Occipital lobe (tissue), 3 donors: ENCODE measurements at places on chromosomes 2 and 18.

- DNase-seq = no peak
Observed at GRCh38 chr2:160358046-160358445, 135.6 kb downstream of the RBMS1 start.

GRCh38 chr2:62136956-62137830 is 58.7 kb upstream of the B3GNT2 start:
- DNase-seq = no peak

GRCh38 chr2:100739735-100740432 is 80.1 kb upstream of the NPAS2 start:
- DNase-seq = no peak

- no peak for DNase-seq
Observed at GRCh38 chr18:3255611-3256165, 6.2 kb upstream of the MYL12B start.

GRCh38 chr2:37468170-37468569 is 123.7 kb downstream of the QPCT start:
- no peak for DNase-seq

- no peak for DNase-seq
Observed at GRCh38 chr2:177543007-177543760, 150.6 kb downstream of the AGPS start.

- DNase-seq = no peak
Observed at GRCh38 chr2:221293949-221294742, 278.0 kb downstream of the EPHA4 start.

GRCh38 chr2:23383100-23383499 is 1.9 kb upstream of the KLHL29 start:
- no peak for DNase-seq

GRCh38 chr2:52594026-52594425 is 1173.6 kb upstream of the CHAC2 start:
- no peak for DNase-seq

DNA sequence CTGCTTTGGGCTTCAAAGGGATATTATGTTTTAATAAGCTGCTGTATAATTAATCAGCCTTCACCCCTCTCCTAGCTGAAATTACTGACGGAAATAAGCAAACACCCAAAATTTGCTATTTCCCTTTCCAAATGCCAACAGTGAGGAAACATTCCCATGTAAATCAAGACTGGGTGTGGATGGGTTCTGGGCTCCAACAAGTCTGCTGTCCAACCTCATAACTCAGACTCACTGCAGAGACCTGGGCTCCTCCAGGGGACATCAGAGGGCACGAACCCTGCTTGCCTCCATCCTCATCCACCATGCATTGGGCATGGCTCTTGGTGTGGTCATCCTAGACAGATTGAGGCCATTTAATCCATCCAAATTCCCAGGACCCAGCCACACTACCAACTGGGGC is 173.7 kb downstream of the C1D start:
- DNase-seq = no peak

DNA sequence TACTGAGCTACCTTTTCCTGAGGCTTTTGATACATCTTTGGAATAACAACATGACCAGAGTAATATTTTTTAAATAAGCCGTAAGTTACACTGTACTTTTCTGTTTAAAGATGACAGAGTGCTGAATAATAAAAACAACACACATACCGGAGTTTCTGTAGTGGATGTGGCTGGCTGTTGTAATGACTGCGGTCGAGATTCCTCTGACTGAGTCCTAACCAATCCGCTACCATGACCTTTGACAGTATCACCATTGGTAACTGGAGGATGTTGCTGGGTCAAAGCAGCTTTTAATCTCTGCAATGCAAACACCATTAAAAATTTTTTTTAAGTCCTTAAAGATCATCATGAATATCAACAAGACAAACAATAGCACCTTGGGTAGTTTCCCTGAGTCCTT is 70.7 kb downstream of the ATF2 start:
- DNase-seq = no peak

GRCh38 chr2:9244985-9245544 is 38.5 kb downstream of the ASAP2 start:
- no peak for DNase-seq

DNA sequence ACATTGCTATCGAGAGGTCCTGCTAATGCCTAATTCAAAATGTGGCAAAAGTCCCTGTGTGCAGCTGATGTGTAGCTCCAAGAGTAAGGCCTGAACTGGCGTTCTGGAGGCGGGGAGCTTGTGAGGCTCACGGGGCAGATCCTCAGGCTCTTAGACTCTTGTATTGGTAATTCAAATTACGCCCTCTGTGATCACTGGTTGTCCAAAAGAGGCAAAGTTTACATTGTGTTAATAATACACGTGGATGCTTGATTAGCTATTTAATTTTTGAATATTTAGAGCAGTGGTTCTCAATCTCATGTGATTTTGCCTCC is 12.4 kb upstream of the CRYGA start:
- DNase-seq = no peak

DNA sequence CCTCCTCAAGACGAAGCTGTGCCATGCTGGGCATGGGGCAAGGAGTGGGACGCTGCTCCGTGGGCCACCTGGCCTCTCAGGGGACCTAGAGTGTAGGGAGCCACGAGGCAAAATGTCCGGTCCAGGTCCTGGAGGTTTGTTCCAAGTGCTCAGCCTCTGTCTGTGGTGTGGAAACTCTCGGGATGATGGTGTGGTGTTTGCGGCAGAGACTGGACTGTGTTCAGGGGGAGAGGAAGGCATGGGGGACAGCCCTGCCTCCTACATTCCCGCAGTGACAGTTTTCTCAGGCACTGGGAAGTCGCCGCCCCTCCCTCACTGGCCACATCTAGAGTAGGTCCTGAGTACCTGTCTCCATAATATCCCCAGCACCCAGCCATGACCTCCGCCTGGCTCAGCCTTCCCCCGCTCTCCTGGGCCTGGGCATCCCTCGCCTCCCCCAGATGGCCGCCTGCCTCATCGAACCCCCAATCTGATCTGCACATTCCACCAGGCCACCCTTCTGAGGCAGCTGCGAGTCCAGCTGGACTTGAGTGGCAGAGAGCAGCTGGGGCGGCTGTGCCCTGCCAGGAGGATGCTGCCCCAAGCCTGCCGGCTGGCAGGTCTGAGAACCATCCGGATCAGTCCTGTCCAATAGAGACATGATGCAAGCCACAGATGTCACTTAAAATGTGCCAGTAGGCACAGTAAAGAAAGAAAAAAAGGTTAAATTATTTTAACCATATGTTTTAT is 6.2 kb downstream of the KCNIP3 start:
- peak; percentile 45 for DNase-seq

GRCh38 chr18:59865241-59865986 is 34.4 kb upstream of the PMAIP1 start:
- DNase-seq = no peak

DNA sequence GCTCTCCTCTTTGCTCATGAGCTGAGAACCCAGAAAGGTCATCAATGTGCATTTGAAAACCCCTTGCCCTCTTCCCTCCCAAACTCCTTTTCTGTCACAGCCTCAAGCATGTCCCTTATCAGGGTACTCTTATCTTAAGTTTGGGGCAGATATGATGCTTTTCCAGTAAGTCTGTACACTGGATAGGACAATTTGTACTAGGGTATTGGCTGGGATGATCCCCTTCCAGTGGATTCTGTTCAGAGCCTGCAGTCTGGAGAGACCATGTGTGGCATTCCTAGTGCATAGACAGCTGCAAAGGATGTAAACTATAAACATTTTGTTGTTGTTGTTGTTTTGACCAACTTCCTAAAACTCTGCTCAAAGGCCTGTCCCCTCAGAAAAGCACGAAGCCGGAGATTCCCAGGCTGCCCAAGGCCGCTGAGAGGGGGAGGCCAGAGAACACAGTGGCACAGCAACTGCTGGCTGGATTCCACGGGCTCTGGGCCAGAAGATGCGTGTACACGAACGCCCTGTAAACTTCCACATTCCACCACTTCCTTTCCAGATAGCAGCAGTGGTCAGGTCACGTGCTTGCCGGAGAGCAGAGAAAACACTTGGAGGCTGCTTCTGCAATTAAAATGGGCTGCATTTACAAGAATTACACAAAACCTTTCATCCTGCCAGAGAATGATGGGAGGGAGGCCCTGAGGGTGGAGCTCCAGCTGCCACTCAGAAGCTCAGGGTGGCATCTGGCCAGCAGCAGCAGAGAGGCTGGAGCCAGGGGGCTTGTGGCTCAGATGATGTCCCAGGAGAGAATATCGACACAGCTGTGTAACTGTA is 42.1 kb downstream of the BMP10 start:
- peak; percentile 77 for DNase-seq

- no peak for DNase-seq
Observed at GRCh38 chr2:53672881-53673522, 94.6 kb upstream of the CHAC2 start.

- DNase-seq = no peak
Observed at GRCh38 chr2:182911813-182912517, 45.5 kb upstream of the FRZB start.

DNA sequence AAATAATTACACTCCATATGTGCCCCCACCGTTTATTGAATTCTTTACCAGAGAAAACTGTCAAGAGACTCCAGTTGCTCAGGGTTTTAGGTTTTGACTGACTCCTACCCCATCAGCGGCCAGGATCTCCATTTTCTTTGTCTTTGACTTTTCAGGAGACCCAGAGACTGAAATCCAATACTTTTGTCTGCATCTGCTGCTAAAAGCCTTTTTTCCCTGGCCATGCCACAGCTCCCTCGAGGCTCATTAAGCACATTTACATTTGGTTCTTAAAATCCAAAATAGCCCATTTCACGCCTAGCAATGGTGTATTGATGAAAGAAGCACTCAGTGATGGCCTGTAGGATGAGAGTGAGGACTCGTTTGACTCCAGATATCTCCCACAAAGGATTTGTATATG is 332.6 kb upstream of the ACVR2A start:
- no peak for DNase-seq

GRCh38 chr2:181176540-181176939 is 196.1 kb downstream of the UBE2E3 start:
- no peak for DNase-seq

- DNase-seq = no peak
Observed at GRCh38 chr2:6423157-6423556, 442.6 kb downstream of the CMPK2 start.

DNA sequence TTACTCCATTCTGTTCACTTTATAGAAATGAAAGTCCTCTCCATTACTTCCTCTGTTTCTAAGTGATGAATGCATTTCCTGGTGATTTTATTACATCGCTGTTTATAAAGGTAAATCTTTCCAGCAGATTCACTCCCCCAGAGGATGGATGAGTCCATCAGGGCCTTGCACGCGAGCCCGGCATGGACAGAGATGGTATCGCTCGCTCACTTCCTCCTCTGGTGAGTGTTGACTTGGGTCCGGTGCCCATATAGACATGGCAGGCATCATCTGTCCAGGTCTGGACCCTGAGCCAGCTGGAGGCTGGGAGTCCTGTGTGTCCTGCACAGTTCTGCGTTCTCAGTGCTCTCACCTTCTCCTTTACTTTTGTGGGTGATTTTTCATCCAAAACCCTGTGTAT is 733.6 kb upstream of the SALL3 start:
- no peak for DNase-seq

DNA sequence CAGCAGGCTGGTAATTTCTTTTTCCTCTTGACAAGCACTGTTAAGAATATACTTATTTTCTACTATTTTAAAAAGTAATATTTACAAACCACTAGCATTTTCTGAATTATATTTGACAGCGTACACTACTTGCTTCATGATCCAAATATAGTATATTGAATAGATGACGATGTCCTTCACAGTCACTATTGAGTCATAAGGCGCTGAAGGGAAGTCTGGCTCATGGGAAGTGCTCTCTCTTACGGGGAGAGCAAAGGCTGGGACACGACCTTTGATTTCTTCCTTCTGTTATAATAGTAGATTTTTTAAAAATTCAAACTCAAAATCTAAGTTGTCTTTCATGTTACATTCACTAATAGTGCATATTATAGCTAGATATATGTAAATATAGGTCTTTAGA is 357.1 kb downstream of the SOCS6 start:
- no peak for DNase-seq

DNA sequence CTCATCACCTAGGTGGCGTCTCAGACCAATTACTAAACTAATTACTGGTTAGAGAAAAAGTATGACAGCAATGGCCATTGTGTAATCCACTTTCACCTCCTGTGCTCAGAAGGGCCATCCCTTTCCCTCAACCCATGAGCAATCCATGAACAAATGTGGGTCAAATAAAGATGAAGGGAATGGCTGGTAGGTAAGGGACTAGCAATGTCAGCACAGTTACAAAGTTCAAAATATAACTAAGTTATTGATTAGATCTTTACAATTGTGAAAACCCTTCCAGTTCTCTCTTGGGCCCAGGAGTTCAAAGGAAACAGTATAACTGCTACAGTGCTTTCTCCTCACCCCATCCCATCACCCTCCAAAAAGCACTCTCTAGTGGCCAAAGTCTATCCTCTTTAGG is 98.3 kb downstream of the DTNA start:
- DNase-seq = no peak

- no peak for DNase-seq
Observed at GRCh38 chr2:29010946-29011345, 29.8 kb downstream of the TOGARAM2 start.

DNA sequence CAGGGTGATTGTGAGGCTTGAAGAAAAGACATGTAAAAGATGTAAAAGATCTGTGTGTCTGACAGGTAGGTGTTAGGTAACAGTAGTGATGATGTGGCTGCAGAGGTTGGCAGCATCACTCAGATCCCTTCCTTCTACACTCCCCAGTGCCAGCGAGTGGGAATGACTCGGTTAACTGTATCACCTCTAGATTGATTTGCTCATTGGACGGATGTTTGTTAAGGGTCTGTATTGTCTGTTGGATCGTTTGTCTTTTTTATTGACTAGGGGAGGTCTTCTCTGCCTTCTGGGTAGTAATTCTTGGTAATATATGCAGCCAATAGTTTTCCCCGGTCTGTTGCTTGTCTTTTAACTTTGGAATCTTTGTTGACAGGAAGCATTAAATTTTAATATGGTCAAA is 44.8 kb upstream of the CNGA3 start:
- no peak for DNase-seq

- no peak for DNase-seq
Observed at GRCh38 chr2:46174345-46175170, 122.6 kb upstream of the EPAS1 start.

- DNase-seq = no peak
Observed at GRCh38 chr2:95001701-95002100, 23.8 kb upstream of the MAL start.

DNA sequence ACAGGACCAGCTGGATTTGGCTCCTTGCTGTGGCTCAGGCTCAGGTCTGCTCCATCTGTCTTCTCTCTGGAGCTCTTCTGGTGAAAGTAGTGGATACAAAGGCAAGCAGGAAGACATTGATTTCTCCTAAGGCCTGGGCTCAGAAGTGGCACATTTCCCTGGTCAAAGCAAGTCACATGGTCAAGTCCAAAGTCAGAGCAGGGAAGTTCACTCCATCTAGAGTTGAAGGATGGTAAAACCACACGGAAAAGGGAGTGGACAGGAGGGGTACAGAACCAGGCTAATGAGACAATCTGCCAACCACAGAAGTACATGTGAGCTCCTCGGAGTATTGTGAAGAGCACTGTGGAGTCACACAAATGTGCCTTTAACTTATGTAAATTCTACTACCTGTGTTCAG is 66.1 kb downstream of the MARCO start:
- DNase-seq = no peak

GRCh38 chr2:132721938-132722337 is 51.9 kb upstream of the LYPD1 start:
- no peak for DNase-seq
